ENCODE measurements at places on chromosomes 7 and 10.

- no peak for DNase-seq
These were observed 11.0 kb downstream of the GLCCI1 start for GRCh38 chr7:7979558-7979957.

- no peak for DNase-seq
These were observed 42.2 kb downstream of the ZWINT start for GRCh38 chr10:56318816-56319215.

DNA sequence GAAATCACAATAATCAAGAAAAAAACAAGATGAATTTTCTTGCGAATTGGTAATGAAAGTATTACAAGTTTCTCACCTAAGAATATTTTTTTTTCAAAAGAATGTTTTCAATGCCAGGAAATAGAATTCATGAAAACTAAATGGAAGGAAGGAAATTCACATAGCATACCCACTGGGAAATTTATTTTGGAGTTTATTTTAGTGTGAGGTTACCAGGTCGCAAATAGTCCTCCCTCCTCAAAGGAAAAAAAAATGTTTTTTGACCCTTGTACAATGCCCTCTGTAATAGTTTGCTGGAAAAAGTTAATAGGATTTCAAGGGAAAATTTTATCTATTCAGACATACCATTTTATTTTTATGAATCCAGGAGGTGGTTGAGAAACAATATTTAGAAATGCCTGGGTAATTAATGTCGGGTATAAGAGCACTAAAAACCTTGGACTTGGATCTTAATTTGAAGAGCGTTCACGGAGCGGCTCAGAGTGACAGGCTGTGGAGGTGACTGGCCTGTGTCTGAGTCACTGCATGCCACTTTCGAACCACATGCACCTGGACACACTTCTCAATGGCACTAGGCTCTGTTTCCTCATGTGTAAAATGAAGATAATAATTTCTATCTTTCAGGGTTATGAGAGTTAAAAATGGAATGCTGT lies 28.2 kb downstream of the CUBN start:
- no peak for DNase-seq

DNA sequence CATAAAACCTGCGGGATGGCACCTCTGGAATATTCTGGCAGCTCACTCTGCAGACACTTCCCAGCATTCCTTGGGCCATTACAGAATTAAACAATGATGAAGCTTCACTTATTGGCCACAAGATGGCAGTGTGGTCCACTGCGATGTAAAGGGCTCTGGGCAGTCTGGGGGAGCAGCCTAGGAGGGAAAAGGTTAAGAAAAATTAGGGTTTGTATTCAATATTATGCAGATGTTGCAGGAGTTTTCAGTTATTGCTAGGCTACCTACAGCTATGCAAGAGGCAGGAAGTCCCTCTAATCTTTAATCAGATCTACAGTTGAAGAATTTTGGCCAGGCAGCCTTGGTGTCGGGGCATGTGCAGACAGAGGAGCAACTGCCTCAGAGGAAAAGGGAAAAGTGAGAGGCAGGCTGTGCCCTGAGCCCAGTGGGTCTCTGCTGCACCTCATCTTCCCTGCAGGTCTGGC lies 233.2 kb upstream of the PRSS1 start:
- DNase-seq, result peak; percentile 71

- DNase-seq, result peak; percentile 95
These were observed at the start of gene ZNF398 for GRCh38 chr7:149147072-149147751. TSS of gene ZNF398 (plus strand) at chr7:149147453. CDS start at chr7:149147743, 290 bp downstream.

GRCh38 chr10:43119416-43120115 lies 18.7 kb upstream of the CSGALNACT2 start:
- no peak for DNase-seq
